ENCODE measurements at places on chromosomes 16 and 17. TPM values are rescaled to one million over a fixed set of nuclear protein-coding genes. Genes with fewer than 3 reads are reported as not detected.

Gene ATP1B2
- total RNA-seq, result 0.14 TPM

DNA sequence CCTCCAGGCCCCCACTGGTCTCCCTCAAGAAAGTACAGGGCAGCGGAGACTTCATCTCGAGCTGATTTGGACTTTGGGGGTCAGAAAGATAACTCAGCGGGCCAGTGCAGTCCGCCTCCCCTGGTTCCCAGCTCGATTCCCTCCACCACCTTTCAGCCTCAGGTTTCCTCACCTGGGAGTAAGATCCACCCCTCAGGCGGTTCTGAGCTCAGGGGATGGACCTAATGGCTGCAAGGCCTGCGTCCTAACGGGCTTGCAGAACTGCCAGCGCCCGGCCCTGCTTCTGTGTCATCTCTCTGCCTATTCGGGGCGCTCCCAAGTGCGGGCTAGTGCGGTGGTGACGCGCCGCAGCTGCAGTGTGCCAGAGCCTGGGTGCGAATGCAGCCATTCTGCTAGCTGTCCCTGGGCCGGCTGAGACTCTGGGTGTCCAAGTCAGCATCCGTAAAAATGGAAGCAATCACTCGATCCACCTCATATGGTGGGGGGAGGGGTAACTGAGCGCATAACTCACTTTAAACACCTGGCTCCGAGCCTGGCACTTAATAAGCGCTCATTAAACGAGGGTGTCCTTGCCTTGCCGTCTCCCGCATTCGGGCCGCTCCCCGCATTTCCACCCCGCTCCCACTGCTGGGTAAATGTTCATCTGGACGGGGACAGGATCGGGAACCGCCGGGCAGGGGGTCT lies 129.6 kb upstream of the LHX1 start:
- no peak for DNase-seq

- no peak for DNase-seq
Observed at GRCh38 chr16:57394444-57394843, 10.1 kb upstream of the CCL17 start.

Gene NPIPB5
- total RNA-seq, result 346 TPM

- DNase-seq, result no peak
Observed at GRCh38 chr17:34051046-34051445, 204.0 kb upstream of the CCL2 start.

Gene CLEC19A
- total RNA-seq, result not detected

GRCh38 chr17:3796822-3797170 lies 4.2 kb downstream of the ITGAE start:
- no peak for DNase-seq

Gene GUCY2D
- not detected for total RNA-seq

DNA sequence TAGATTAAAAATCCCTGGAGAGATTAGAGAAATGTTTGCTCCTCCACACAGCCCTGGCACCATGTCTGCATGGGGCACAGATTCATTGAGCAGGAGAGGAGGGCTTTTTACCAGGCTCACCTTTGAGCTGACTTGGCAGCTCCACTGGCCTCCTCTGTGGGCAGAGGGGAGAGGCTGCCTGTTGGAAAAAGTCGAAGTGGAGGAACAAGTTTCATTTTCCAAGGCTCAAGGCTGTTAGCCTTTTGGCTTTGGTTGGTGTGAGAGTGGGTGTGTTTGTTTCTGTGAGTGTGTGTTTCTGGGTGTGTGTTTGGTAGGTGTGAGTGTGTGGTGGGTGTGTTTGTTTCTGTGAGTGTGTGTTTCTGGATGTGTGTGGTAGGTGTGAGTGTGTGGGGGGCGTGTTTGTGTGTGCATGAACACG lies 5.6 kb downstream of the TMEM238L start:
- DNase-seq, result no peak

GRCh38 chr17:8964801-8965393 lies 610 bp downstream of the PIK3R5 start:
- DNase-seq, result peak; percentile 86

Gene OTOA
- total RNA-seq, result not detected

- no peak for DNase-seq
Observed at GRCh38 chr16:74720579-74720978, 19.9 kb upstream of the MLKL start.

Gene SRL
- not detected for total RNA-seq

Gene CIITA
- total RNA-seq, result 6.4 TPM

GRCh38 chr17:3543453-3543852 lies 14.2 kb downstream of the TRPV3 start:
- DNase-seq, result no peak

Gene KRTAP4-1
- not detected for total RNA-seq

DNA sequence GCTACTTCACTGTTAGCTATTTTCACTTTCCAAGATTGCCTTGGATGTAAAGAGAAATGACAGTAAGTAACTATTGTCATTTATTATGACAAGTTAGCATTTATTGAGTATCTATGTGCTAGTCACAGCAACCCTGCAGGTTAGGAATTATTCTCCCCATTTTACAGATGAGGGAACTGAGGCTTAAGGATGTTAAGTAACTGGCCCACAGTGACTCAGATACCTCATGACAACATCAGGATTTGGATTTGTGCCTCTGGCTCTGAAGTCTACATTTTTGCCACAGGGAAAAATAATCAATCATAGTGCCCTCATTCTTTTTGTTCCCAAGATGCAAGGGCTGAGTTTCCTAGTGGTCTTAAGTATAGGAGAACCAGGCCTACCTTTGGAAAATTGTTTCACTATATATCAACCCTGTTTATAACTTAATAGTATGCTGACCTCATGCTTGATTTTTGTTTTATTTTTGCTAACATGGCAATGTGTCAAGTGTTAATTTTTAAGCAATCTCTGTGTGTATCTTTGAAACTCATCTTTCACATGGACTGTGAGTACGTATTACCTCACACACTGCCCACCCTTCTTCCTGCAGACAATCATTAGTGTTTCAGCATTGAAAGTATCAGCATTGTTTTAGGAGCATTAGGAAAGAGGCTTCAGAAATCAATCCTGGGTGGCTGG lies 105.0 kb downstream of the TANGO6 start:
- no peak for DNase-seq

DNA sequence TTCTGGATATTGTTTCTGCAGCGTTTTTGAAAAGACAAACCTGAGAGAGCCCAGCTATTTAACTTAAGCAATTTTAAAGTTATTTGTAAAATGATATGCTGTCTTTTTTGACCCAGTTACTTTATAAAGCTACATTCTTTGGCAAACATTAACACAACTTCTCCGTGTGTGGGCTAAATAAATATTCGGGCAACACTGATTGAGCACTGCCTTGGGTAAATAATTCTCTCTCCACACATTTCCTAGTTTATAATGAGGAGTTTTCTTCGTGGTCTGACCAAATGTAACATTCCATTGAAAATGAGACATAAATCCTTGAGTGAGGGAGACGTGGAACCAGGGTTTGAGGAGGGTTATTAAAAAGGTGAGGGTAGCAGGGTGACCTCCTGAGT lies 142.8 kb downstream of the WWOX start:
- no peak for DNase-seq

DNA sequence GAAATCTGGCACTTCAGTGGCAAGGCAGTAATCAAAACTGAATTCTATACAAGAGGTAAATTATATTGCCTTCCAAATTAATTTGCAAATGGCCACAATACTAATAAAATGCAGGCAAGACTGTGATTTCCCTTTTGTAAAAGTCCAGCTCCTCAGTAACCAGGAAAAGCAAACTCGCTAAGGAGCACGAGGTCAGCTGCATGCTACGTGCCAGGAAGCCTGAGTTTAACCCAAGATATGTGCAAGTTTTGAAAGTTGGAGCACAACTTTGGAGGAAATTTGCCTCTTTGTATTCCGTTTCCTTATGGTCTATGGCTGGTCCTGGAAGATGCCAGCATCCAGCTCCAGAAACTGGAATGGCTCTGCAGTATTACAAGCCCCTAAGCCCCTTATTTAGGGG lies 226.8 kb upstream of the DYNLRB2 start:
- DNase-seq, result no peak

DNA sequence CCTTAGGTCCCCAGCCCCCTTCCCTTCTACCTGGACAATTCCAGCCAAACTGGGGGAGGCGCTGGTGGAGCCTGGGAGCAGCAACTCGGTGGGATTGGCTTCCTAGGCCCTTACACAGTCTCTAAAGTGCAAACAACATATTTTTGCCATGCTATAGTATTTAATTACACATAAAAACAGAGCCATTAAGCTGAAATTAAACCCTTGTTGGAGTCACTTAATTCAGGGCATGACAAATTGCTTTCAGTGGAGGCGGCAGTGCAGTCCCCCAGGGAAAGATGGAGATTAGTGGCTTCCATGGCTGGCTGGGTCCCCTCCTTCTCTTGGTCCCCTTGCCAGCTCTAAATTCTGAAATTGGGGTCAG lies 17.3 kb downstream of the IGFBP4 start:
- DNase-seq, result no peak

Gene CETP
- not detected for total RNA-seq

- DNase-seq, result no peak
Observed at GRCh38 chr16:15822957-15823356, 33.9 kb downstream of the MYH11 start.

GRCh38 chr17:57900991-57901743 lies 51.3 kb upstream of the MRPS23 start:
- DNase-seq, result no peak

DNA sequence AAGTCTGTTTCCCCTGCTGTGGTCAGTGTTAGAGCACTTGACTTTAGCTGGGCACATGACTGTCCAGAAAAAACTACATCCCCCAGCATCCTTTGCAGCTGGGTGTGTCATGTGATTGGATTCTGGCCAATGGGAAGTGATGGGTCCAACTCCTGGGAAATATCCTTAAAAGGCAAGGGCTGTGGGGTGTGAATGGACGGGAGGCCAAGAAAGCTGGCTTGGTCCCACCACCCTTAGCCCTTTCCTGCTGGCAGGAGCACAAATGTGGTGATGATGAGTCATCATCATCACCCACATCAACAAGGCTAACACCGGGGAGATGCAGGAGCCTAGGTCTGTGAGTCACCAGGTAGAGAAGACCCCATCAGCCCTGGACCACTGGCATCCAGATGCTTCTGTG lies 341.7 kb downstream of the C16orf95 start:
- DNase-seq, result no peak

DNA sequence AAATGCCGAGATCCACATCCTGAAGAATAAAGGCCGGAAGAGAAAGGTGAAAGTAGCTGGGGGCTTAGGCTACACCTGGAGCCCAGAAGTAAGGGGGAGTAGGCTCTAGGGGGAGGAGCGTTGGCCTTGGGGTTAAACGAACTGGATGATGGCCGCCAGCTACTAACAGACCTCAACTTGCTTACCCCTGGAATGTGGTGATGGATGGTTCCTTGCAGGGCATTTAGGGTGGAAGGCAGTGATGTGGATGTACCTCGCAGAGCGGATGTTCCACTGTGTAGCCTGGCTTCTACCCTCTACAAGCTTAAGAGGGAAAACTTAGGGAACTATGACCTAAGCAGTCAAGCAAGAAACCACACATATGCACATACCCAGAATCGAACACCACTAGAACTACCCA lies 2.3 kb upstream of the MAZ start:
- no peak for DNase-seq

DNA sequence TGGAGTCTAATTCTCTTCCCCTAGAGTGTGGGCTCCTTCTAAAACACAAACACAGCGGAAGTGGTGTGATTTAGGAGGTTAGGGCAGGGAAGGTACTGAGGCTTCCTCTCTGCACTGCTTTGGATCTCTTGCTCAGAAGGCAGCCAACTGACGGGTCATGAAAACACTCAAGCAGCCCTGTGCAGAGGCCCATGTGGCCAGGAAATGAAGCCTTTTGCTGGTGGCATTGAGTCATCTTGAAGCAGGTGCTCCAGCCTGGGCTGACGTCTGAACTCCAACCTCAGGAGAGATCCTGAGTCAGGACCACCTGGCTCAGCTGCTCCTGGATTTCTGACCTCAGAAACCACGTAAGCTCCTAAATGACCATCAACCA lies 72.9 kb downstream of the MRM1 start:
- DNase-seq, result peak; percentile 90

GRCh38 chr16:50678531-50678930 lies 2.6 kb downstream of the SNX20 start:
- no peak for DNase-seq

- no peak for DNase-seq
Observed at GRCh38 chr16:21302898-21303528, 24.9 kb upstream of the CRYM start.

- DNase-seq, result no peak
Observed at GRCh38 chr17:17104494-17104893, 62.2 kb downstream of the MPRIP start.

Gene PRR14
- 86.7 TPM for total RNA-seq

Gene GALR2
- 2.3 TPM for total RNA-seq

GRCh38 chr17:40490289-40490853 lies 11.1 kb downstream of the TNS4 start:
- peak; percentile 77 for DNase-seq

DNA sequence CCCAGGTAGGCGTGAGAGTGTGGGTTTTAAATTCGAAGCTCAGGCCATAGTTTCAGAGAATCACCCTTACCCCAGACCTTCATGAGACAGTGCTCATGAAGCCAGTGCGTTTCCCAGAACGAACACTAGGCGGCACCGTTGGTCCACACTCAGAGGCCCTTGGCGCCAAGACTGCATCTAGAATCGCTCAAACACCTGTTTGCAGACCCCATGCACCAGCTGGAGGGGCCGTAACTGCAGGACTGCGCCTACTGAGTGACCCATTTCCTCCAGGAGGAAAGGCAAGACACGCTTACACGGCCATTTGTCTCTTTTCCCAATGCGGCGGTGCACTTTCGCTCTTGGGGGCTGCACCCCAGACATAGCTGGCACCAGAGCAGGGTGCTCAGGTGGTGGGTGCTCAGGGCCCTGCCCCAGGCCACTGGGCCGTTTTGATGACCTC lies 34.0 kb downstream of the ADGRG5 start:
- peak; percentile 95 for DNase-seq

DNA sequence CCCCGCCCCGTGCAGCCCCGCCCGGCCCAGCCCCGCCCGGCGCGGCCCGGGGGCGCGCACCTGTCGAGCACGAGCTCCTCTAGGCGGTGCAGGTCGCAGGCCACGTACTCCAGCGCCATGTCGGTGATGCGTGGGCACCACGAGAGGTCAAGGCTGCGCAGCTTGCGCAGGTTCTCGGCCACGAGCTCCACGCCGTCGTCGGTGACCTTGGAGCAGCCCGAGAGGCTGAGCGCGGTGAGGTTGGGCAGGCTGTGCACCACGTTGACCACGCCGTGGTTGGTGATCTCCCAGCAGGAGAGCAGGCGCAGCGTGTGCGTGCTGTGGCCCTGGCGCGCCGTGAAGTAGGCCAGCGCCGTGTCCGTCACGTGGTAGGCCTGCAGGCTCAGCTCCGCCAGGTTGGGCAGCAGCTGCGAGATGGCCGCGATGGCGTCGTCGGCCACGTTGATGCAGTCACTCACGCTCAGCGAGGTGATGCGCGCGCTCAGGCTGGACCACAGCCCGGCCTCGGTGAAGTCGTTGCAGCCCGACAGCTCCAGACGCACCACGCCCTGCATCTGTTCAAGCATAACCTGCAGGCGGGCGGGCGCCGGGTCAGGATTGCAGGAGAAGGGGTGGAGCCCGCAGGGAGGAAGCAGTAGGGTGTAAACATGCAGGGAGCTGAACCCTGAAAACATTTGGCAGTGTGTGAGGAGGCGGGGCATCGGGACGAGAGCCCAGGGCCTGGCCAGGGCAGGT lies 5.3 kb upstream of the WDR24 start:
- peak; percentile 92 for DNase-seq

- DNase-seq, result no peak
Observed at GRCh38 chr17:76379275-76379641, 5.2 kb upstream of the SPHK1 start.

- no peak for DNase-seq
Observed at GRCh38 chr16:85153656-85154091, 41.4 kb upstream of the CIBAR2 start.

- no peak for DNase-seq
Observed at GRCh38 chr17:55056526-55056925, 88.0 kb downstream of the STXBP4 start.

- peak; percentile 92 for DNase-seq
Observed at GRCh38 chr17:29778956-29779811, 150.8 kb downstream of the SSH2 start.

GRCh38 chr17:80376531-80376930 lies 38.4 kb upstream of the ENDOV start:
- DNase-seq, result no peak

Data from activated CD4-positive, alpha-beta T cell treated with anti-CD3 and anti-CD28 coated beads, Interleukin-2, amount 10 ng/mL, durations not matched to agents 24 days and 14 days (primary cell).